ENCODE measurements at places on chromosomes 16 and 17.

DNA sequence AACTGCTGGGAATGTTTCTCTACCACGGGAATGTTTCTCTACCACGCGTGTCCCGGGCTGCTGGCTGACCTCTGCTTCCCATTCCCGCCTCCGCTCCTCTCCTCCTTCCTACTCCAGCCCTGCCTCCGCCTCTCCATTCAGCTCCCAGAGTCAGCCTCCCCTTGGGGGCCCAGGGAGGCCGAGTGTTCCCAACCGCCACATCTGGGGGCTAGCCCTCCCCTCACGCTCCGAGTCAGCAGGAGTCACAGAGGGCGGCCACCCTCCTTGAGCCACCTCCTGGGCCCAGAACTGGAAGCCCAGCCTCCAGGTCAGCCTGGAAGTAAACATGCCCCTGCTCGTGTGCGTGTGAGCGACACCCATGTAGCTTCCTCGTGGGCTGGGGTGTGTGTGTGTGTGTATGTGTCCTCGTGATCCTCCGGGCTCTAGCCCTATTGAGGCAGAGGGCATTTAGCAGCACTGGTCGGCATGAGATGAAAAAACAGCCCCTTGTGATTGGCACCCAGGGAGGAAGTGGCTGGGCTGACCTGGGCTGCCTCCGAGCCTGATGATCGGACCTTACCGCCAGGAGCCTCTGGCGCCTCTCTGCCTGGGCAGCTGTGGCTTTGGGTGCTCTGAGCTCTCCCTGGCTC lies 7.3 kb downstream of the CYGB start:
- no peak for DNase-seq

GRCh38 chr17:77096570-77097214 lies 44.1 kb upstream of the SEC14L1 start:
- no peak for DNase-seq

GRCh38 chr17:50127697-50128361 lies 2.1 kb downstream of the SAMD14 start:
- no peak for DNase-seq

- no peak for DNase-seq
Measured at GRCh38 chr17:1003633-1003971, 6.7 kb downstream of the TIMM22 start.

DNA sequence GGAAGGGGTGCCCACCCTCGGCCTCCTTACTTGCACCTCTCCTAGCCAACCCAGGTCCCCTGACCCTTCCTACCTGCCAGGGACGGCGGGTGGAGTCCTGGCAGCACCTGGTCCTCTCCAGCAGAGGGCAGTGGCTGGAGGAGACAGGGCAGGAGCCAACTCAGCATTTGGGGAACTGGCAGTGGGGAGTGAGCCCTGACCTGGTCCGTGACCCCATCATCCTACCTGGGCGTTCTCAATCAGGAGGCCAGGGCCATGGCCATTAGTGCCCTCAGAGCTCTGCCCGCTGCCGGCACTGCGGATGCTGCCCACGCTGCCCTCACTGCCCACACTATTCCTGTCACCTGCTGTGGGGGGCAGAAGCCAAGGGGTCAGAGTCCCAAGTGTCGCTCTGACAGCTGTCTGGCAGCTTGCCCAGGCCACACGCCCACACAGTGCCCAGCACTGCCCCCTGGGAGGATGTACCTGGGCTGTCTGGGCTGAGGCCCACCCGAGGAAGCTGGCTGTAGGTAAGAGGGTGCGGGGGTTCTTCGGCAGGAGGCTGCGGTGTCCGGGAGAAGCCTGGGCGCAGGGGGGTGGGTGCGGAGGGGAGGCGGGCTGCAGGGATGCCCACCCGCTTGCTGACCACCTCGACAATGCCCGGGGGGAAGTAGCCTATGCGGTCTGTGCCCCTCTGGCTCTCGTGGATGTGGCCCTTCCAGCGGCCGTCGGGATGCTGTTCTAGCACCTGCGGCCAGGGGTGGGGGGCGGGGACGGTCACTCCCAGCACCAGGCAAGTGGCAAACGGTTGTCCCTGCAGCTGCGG lies 10.8 kb downstream of the CASKIN2 start:
- no peak for DNase-seq

DNA sequence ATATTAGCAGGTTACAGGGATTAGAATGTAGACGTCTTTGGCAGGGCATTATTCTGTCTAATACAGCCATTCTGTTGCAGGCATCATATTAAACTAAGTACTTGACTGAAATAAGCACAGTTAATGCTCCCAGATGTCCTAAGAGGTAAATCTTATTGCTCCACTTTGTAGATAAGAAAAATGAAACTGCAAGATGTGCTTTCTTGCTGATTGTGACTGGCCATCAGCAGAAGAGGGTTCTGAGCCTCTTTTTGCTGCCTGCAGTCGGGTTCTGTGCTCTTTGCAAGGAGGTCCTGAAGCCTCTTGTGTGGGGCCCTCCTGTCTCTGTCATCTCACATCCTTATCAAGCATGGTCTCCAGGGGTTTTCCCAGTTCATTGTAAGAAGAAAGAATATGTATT lies 167.1 kb downstream of the KCNJ2 start:
- DNase-seq, result no peak

All from retinal pigment epithelial cell (primary cell).